ENCODE measurements at places on chromosomes 2 and 18.

- DNase-seq: no peak
These were observed 99.9 kb downstream of the PXDN start for GRCh38 chr2:1644427-1644826.

GRCh38 chr2:19902216-19902740 is 495 bp upstream of the TTC32 start:
- DNase-seq: no peak

DNA sequence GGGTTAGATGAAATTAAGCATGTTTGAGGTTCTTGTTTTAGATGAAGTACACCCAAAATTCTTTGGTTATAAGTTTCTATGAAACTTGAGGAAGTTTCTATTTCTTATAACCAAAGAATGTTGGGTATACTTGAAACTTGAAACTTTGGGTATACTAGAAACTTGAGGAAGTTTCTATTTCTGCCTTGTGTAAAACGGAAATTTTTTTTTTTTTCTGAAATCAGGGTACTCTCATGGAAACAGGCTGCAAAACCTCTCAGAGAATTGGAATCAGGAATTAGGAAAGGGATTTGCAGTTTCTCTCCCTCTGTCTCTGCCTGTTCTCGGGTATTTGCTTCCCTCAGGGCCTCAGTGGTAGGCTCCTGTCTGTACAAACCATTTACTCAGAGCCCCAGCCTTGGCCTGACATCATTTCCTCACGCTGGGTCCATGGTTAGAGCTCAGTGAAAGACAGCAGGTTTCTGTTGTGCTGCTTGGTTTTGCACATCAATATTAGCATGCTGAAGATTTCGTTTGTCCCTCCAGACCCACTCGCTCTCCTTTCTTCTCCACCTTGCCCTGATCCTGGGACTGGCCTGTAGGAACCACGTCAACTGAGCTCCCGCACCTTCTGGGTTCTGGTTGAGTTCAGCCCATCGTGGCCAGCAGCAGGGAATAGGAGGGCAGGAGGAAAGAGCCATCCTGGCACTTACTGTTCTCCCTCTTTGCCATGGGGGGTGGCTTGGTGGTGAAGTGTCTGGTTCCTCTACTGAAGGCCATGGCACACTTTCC is 106.4 kb downstream of the POLR1A start:
- DNase-seq: peak; percentile 29

GRCh38 chr2:101151859-101152271 is 683 bp upstream of the TBC1D8 start:
- DNase-seq: no peak

DNA sequence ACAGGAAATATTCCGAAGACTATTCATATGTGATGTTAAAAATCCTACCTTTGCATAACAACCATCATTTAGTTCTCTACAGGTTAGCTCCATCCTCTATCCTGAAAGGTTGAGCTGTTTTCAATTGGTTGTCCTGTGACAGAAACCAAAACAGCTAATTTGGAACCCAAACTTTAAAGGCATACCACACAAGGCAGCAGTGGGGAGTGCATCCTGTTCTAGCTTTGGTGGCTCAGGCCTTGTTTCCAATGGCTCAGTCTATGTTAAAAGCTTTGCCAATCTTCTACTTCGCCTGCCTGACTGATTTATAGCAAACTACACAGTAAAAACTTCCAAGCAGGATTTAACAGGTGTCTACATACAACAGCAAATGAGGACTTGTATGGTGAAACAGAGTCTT is 3.2 kb downstream of the CD226 start:
- DNase-seq: no peak

DNA sequence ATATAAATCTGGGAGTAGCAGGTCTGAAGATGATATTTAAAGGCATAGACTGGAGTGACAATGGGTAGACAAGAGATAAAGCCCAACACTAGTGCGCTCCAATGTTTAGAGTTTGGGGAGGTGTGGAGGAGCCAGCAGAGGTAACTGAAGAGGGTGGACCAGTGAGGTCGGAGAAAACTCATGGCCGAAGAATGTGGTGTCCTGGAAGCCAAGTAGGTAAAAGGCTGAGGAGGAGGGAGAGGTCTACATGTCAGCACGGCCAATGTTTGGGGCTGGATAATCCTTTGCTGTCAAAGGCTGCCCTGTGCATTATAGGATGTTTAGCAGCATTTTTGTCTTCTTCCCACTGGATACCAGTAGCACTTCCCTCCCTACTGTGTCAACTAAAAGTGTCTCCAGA is 78.8 kb upstream of the KCNE4 start:
- DNase-seq: no peak

Measured in activated T-cell treated with anti-CD3 and anti-CD28 coated beads for 48 hours (primary cell).